ENCODE measurements at places on chromosomes 3 and 15.
A peak's percentile ranks its signal among the peaks of the same experiment; 100 is the strongest.

GRCh38 chr3:117476572-117476971 lies 767.0 kb downstream of the TUSC7 start:
- no peak for DNase-seq

DNA sequence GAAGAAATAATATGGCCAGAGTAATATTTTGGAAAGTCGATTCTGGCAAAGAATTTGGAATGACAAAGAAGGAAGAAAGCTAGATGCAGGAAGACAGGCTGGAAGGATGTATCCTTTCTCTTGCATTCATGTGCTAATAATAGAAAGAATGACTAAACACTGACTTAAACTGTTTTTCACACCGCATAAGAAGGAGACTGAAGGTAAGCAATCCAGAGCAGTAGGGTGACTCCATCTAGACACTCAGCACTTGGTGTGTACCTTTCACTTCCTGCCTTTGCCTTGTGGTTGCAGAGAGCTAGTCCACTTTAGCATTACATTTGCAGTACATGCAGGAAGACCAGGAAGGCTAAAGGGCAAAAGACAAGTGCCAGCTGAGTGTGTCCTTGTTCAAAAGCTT lies 234.6 kb downstream of the RBMS3 start:
- no peak for DNase-seq

DNA sequence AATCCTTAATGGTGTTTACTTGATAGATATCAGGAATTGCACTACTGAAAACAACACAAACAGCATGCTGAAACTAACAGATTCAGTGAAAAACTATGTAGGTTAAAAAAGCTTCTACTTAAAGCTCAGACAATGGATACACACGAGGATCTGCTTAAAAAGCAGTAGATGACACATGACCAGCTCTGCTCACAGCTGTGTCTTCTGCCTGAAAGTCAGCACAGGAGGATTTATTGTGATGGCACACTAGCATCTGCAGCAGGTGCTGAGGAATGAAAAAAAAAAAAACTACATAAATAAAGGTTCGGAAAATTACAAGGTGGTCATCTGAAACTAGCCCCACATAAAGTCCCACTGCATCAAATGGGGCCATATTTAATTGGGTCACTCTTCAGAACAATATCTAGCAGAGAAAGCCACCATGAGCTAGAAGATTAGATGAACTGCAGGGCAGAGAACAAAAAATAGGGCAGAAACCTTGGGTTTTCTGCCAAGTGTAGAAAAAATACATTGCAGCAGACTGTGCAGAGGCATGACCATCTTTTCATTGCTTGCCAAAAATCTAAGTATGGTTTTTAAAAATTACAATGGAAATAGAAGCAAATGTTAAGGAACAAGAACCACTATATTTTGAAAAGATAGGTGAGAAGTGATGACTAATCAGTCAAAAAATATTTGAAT lies 13.2 kb upstream of the GOLM2 start:
- DNase-seq, result no peak

GRCh38 chr3:25266677-25267076 lies 161.4 kb upstream of the RARB start:
- no peak for DNase-seq

DNA sequence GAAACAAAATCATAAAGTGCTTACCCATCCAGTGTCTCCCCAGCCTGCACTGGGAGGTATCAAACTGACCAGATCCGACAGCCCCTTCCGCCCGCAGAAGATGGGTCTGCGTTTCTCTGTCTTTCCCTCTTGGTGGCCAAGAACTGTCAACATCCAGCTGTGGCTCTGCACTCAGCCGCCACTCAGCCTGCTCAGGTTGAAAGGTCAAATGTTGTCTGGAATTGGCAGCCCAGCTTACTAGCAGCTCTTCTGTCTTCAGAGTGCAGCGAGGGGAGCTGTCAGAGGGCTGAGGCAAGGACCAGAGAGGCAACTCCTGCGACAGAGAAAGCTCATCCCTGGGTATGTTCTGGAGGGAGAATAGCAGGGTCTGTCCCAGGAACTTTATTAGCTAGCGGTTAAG lies 45.4 kb downstream of the GOLGA6L2 start:
- DNase-seq, result no peak

DNA sequence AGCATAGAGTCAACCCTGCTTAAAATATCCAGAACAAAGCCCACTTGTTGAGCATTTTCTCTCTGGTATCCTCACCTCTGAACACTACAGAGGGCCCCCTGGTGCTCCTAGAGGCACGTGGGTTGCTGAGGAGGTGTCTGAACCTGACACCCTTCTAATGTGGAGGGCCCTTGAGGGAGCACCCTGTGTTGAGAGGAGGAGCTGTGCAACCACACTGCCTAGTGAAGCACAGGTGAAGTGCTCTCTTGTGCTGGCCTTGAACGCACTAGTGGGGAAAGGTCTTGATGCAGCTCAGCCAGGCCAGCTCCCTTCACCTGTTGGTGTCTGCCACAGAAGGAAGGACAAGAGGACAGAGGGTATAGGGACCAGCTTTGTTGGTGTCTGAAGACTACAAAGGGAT lies 51.9 kb downstream of the CCK start:
- DNase-seq, result no peak

GRCh38 chr3:99167071-99167470 lies 265.6 kb upstream of the DCBLD2 start:
- DNase-seq, result no peak

- DNase-seq, result no peak
Measured at GRCh38 chr3:101725890-101726275, 1.5 kb downstream of the CEP97 start.

DNA sequence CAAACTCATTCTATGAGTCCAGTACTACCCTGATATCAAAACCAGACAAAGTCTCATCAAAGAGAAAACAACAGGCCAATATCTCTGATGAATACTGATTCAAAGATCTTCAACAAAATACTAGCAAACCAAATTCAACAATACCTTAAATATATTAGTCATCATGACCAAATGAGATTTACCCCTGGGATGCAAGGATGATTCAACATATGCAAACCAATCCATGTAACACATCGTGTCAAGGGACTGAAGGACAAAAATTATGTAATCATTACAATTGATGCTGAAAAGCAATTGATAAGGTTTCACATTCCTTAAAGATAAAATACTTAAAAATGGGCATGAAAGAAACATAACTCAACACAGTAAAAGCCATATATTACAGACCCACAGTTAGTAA lies 1476.9 kb downstream of the SI start:
- no peak for DNase-seq

DNA sequence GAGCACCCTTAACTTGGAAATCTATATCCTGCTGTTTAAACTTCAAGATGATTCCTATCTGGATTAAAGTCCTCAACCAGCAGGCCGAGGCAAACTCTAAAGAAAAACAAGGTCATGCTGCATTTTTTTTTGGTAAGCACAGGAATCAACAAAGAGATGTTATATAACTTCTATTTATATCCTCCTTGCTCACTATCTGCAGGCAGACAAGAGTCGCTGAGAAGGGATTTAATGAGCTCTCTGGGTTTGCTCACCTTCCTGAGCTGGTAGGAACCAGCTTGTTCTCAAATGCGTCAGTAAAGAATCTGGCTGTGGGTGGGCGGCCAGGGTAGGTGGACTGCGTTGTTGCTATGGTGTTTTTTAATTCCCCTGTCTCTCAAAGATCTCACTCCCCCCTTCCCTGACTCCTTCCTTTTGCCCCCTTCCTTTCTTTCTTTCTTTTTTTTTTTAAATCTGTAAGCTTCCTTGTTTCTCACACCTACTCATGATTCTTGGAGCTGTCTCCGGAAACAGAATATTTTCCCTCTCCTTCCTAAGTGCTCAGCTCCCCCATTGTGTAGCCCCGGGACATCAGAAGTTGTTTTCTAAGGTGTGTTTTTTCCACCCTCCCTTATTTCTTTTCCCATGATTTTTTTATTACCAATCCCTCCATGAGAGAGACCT lies 228.8 kb upstream of the BHLHE40 start:
- DNase-seq, result peak; percentile 27

GRCh38 chr15:70768257-70768883 lies 5.0 kb upstream of the UACA start:
- peak; percentile 78 for DNase-seq

DNA sequence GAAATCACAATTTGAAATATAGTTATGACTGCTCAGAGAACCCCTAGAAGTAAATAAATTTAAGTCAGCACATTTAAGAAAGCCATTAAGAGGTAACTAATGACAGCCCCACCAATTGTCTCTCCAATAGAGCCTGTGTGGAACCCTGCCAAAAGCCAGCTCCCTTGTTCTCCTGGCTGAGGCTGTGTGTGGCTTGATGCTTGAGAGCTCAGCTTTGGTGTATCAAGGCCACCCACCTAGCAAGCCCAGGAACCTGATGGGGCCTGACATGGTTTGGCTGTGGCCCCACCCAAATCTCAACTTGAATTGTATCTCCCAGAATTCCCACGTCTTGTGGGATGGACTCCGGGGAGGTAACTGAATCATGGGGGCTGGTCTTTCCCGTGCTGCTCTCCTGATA lies 106.9 kb downstream of the LRRN1 start:
- DNase-seq, result no peak

DNA sequence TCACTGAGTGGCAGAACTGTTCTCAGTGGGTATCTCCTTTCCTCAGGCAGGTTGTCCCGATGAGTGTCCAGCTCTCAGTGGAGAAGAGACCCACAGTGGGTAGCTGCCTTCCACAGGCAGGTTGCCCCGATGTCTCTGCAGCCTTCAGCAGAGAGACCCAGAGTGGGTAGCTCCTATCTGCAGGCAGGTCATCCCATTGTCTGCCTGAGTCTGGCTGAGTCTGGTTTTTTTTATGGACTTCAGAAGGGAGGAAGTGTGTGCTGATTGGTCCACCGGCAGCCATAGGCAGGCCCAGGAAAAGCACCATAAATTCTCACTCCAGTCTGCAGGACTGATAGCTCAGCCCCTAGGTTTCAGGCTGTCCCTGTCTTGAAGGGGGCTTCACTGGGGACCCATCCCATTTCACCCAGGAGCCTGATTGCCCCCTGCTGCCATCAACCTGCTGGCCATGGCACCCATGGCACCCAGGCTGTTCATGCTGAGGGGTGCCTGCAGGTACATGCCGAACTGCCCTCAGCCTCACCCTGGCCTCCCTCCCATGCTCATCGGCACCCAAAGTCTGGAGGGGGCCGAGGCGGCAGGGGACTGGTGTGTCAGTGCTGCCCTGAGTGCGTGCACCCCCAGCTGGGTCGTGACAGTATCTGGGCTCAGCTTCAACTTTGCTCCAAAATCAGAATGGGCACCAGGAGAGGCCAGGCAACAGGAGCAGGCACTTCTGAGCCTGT lies 3.6 kb upstream of the LIMD1 start:
- DNase-seq, result no peak

GRCh38 chr15:39936187-39936586 lies 2.3 kb downstream of the EIF2AK4 start:
- DNase-seq, result no peak

GRCh38 chr3:49469037-49469935 lies 781 bp upstream of the DAG1 start:
- DNase-seq, result peak; percentile 16

GRCh38 chr3:185739264-185739701 lies 85.6 kb downstream of the IGF2BP2 start:
- DNase-seq, result no peak

GRCh38 chr15:44084171-44084570 lies 110.9 kb downstream of the FRMD5 start:
- no peak for DNase-seq

GRCh38 chr3:133162265-133162664 lies 124.1 kb downstream of the TMEM108 start:
- no peak for DNase-seq

- no peak for DNase-seq
Measured at GRCh38 chr3:20760981-20761380, 575.0 kb upstream of the SGO1 start.

DNA sequence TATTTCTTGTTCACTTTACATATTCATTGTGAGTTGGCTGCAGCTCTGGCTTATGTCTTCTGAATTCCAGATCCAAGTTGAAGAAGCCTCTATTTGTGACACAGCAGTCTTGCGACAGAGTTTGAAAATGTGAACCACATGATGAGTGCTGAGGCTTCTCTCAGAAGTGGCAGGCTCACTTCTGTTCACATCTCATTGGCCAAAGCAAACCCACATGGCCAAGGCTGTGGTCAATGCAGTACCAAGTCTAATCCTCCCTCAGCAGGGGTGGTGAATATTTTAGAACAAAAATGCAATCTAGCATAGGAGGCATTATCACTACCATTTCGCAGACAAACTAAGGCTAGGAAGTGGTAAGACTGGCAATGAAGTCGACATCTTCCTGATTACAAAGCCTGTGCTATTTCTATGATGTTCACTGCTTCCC lies 45.2 kb downstream of the CDCP1 start:
- peak; percentile 75 for DNase-seq

All from suppressor macrophage treated with lipopolysaccharide for 4 hours (primary cell).